ENCODE measurements at places on chromosomes 5 and 9.

- DNase-seq, result no peak
Observed at GRCh38 chr5:149671544-149671943, 58.6 kb upstream of the PPARGC1B start.

DNA sequence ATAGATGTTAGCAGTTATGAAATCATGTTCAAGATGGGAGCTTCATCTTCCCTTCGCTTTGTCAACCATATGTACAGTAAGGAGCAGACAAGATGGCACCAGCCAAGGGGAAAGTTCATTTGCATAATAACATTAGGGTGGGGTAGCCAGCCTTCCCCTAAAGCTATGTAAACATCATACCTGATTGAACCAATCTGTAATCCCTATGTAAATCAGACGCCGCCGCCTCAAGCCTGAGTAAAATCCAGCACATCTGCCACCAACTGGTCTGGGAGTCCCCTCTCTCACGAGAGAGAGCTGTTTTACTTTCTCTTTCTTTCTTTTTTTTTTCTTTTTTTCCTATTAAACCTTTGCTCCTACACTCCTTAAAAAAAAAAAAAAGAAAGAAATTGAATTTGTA is 30.8 kb upstream of the REEP2 start:
- DNase-seq, result no peak

DNA sequence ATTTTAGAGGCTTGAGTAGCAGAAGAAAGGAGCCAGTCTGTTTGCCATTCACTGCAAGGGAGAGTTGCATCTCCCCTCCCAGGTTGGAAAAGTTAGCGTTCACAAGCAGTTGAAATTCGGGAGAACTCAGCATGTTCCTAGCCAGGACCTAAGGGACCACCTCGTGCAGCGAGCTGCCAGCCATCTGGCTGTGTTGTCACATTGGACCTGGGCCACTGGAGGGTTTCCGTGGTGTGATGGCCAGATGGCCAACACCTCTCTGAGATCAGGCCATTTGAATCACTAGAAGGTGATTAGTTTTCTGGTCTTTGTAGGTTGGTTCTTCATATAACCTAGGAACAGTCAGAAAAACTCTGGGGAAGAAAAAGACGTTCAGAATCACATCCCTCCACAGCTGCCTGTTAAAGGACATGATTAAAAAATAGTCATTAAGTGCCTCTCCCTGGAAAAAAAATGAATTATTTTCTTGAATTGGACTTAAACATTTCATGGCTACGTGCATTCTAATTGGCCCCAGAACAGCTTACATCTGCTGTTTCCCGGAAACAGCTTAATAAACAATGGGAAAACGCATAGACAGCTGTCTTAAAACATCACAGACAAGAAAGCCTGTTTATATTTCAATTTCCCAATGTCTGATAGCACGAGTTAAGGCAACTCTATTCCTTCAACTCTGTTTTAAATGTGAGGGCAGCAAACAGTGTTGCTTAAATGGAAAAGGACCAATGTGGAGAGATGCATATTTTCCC is 303.9 kb downstream of the TENT4A start:
- no peak for DNase-seq

DNA sequence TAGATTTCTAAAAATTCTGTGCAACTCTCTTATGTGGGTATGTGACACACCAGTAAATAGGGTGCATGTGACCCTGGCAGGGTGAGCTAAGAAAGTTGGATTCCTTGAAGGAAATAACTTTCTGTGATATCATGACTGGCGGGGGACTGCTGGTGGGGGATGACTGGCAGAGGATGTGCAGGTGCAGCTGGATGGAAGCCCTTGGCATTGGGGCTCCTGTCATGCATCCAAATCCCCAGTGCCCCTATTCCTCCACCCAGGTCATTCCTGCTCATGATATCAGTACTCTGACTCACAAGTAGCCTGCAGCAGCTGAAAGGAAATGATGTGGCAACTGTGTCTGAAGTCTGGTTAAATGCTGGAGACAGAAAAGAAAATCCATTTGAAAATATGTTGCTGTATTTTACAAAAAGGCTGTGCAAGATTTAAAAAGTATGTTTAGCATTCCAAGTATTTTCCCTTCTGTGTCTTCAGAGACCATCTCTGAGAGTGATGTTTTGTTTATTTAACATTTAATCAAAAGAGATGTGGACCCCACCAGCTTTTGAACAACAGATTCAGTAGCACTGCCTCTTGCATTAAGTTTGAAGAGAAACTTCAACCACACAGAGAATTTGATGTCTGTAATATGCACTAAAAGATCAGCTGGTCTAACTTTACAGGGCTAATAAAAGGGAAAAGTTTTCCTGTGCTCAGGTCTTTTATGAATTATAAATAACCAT is 17.9 kb upstream of the ZSWIM6 start:
- DNase-seq, result no peak

GRCh38 chr5:141951332-141951781 is 6.6 kb downstream of the PCDH12 start:
- no peak for DNase-seq

- DNase-seq, result no peak
Observed at GRCh38 chr9:82582693-82583092, 480.2 kb downstream of the RASEF start.

- DNase-seq, result no peak
Observed at GRCh38 chr5:91146905-91147600, 236.1 kb downstream of the ARRDC3 start.

GRCh38 chr5:146000072-146000471 is 63.7 kb downstream of the SH3RF2 start:
- DNase-seq, result no peak

GRCh38 chr9:114346146-114346545 is 16.5 kb downstream of the ORM2 start:
- DNase-seq, result no peak

DNA sequence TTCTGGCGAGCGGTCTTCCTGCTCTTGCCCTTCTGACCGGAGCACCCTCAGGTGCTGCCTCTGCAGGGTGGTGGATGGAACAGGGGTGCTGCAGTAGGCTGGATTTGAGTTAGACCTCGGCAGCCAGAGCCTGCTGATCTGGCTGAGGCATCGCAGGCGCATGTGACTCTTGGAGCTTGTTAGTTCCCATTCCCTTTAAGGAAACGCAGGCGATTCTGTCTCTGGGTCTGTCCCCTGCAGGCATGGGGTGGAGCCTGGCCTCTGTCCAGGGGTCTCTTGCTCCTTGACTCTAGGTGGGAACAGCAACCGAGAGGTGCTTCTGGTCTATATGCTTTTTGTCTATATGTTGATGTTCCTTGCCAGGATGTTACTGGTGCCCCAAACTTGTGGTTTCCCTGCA is 3.1 kb downstream of the WNK2 start:
- DNase-seq, result no peak

- no peak for DNase-seq
Observed at GRCh38 chr9:116144038-116144437, 9.6 kb upstream of the PAPPA start.

DNA sequence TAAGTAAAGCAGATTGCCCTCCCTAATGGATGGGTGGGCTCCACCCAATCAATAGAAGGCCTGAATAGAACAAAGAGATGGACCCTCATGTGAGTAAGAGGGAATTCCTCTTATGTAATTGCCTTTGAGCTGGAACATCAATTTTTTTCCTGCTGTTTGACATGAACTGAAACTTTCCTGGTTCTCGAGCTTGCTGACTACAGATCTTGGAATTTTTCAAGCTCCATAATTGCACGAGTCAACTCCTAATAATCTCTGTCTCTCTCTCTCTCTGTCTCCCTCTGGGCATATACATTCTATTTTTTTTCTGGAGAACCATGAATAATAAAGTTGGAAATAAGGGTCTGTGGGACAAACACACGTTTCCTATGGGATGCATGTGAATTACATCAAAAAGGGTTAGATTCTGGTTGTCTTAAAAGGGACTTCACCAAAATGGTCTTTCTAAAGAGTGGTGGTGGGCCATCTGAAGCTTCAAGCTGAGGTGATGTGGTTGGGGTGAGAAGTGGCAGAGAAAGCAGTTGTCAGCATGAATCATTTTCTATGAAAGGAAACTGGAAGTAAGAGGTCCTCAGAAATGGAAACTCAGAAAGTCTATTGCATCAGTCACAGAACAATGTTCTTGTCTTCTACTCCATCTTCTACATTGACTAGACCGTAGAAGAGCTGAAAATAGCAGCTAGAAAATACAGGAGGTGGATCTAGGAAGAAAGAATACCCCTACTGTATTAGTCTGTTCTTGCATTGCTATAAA is 47.0 kb upstream of the HOMER1 start:
- DNase-seq, result no peak

GRCh38 chr9:68619636-68620035 is 79.0 kb upstream of the TMEM252 start:
- no peak for DNase-seq

GRCh38 chr5:180791611-180792213 is 10.9 kb downstream of the MGAT1 start:
- no peak for DNase-seq

DNA sequence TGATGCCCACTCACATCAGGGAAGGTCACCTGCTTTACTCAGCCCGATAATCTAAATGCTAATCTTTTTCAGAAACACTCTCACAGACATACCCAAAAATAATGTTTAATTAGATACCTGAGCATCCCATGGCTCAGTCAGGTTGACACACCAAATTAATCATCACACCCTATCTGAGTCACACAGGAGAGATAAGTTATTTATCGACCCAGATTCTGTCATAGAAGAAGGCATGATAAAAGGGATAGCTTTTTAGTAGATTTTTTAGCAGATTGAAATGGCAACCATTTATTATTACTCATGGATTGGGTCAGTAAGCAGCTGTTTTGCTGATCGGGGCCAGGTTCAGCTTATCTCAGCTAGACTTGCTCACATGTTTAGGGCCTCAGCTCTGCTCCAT is 97.8 kb upstream of the TYRP1 start:
- DNase-seq, result no peak

DNA sequence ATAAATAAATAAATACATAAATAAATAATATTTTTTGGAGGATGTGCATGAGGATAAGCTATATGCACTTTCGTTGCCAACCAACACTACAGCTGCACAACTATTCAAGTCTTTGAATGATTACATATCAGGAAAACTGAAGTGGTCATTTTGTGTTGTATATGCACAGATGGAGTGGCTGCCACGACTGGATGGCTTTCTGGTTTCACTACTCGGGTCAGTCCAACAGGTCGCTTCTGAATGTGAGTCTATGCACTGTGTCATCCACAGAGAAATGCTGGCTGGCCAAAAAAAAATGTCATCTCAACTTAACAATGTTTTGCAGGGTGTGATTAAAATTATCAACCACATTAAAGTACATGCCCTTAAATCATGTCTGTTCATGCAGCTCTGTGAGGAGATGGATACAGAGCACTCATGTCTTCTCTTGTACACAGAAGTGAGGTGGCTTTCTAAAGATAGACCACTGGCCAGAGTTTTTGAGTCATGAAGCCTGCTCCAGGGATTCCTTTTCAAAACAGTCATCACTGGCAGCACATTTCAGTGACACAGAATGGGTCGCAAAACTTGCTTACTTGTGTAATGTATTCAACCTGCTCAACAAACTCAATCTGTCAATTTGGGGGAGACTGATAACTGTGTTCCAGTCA is 589.8 kb upstream of the CYLC2 start:
- no peak for DNase-seq

- DNase-seq, result no peak
Observed at GRCh38 chr5:33848554-33848953, 43.2 kb downstream of the ADAMTS12 start.

- no peak for DNase-seq
Observed at GRCh38 chr9:16500386-16500785, 370.1 kb downstream of the BNC2 start.

DNA sequence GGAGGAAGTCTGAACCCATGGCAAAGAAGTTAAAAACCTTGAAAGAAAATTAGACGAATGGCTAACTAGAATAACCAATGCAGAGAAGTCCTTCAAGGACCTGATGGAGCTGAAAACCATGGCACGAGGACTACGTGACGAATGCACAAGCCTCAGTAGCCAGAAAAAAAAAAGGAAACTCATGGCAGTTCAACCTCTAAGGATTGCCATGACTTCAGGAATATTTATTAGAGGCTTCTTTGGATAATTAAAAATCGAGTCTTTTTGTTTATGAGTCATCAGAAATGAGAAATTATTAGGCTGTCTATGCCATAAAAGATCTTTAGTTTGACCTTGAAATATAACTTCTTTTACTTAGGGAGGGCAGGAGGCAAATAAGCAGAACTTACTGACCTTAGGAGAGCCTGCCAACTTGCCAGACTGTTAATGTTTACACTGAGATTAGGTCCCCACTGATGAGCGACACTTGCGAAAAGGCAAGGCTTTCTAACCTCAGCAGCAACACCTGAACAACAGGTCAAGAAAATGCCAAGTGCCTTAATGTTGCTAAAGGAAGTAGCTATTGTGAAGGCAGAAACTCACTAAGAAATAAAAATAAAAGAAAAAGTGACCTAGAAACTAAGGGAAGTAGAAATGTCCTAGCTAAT is 55.2 kb upstream of the TUSC1 start:
- no peak for DNase-seq

- DNase-seq, result no peak
Observed at GRCh38 chr5:179054876-179055275, 5.3 kb upstream of the ZNF354C start.

GRCh38 chr9:130020618-130021017 is 22.4 kb downstream of the FNBP1 start:
- DNase-seq, result no peak

GRCh38 chr9:19149230-19149629 is 21.9 kb upstream of the PLIN2 start:
- no peak for DNase-seq

DNA sequence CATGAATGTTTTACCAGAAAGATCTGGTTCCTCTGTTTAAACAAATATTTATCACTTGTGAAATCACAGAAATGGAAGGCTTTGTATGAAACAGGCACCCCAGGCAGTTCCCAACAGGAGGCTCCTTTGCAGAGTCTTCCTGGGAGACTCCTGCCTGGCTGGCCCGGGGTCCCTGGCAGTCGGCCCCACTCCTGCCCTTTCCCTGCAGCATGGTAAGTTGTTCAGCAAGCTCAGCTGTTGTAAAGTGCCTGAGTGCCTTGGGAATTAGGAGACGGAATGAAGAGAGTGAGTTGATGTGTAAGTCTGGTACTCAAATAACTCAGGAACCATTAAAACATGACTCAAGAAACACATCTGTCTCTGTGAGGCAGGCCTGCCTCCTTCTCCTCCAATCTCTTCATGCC is 17.5 kb upstream of the LHFPL2 start:
- DNase-seq, result no peak

- no peak for DNase-seq
Observed at GRCh38 chr5:58972301-58972700, 389.4 kb downstream of the RAB3C start.

GRCh38 chr9:131625508-131625787 is 80.1 kb downstream of the PRRT1B start:
- DNase-seq, result no peak

DNA sequence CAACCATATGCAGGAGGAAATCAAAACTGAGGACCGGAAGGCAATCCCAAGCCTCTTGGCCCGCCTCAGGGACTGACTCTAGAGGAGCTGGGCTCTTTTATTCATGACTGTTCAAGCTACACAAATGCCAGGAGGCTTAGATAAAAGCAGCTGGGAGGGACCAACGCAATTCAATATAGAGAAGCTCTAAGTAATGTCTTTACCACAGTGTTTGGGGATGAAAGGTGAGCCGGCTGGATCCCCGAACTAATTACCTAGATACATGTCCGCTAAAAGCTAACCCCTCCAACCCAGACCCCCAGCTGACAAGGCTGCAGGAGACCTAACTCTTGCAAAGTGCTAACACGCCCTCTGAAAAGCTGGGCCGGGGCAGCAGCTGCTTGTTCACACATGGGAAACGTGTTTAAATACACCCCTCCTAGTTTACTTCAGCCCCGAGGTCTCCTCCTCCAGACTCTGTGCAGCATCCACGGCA is 67.5 kb downstream of the TLE1 start:
- DNase-seq, result no peak

- no peak for DNase-seq
Observed at GRCh38 chr5:9278921-9279603, 266.8 kb downstream of the SEMA5A start.

- DNase-seq, result no peak
Observed at GRCh38 chr9:93224591-93224990, 40.7 kb downstream of the WNK2 start.
